ENCODE measurements at places on chromosomes 7 and 10.

DNA sequence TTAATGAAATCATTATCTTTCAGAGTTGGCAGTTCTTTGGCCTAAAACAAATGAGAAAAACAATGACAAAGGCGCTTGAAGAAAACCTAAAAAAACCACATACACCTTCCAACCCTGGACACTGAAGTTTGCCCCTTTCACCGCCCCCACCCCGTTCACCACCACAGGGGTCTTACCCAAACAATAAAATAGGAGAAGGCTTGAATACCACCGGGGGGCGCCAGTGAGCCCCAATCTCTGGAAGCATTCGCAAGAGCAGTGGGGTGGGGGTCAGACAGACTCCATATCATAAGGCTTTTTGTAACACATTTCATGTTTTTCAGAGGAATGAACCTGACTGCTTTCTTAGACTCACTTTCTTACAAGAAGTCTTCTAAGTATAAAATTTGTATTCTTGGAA is 163.6 kb downstream of the PIP4K2A start:
- DNase-seq: peak; percentile 63

DNA sequence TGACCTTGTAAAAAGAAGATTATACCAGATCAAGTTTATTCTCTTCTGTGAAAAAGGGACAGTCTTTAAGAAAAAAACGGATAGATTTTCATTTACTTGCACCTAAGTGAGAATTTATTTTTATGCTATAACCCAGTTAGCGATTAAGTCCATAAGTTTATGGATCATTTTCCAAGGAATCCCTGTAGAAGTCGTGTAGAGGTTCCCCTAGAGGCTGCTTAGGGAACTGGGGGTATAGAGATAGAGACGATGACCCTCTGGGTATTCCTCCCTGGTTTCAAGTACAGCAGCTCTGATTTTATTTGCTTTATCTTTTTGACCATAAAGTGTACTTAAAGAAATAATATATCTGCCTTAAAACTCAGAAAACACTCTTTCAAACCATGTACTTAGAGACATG is 648.4 kb upstream of the LRRTM3 start:
- no peak for DNase-seq

- no peak for DNase-seq
These were observed 105.7 kb downstream of the ELAPOR2 start for GRCh38 chr7:86953653-86954336.

- no peak for DNase-seq
These were observed 83.2 kb downstream of the CAMK1D start for GRCh38 chr10:12432402-12433189.

DNA sequence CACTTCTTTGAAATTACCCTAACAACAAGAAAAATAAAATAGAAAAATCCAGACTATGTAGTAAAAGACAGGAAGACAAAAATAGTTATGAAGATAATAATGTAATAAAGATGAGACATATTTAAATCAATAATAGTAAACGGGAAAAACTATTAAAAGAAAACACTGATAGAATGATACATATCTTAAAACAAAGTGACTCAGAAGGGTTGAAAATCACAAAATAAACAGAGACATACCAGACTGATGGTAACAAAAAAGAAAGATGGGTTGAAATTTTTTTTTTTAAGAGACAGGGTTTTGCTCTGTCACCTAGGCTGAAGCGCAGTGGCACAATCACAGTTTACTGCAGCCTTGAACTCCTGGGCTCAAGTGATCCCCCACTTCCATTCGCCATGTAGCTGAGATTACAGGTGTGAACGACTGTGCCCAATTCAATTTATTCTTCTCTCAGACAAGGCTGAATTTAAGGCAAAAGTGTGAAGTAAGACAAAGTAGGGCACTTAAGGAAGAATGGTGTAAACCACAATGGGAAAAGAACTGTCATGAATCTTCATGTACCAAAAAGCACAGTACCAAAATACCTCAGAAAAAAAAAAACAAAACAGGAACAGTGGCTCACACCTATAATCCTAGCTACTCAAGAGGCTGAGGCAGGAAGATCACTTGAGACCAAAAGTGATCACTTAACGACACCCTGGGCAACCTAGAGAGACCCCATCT is 47.4 kb downstream of the LMBR1 start:
- DNase-seq: no peak

DNA sequence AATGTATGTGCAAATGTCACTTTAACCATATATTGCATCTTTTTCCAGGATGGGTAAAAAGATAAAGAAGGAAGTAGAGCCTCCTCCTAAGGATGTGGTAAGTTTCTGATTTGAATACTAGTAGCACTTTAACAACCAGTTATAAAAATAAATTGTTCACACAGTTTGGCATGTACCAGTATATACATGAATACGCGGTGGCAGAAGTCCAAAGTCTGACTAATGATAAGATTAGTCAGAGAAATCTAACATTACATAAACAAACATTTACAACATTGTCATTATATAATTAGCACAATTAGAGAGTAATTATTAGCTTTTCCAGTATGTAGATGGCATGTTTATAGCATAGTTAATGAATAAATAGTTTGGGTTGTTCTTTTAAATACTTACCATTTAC is 4.1 kb downstream of the ARMC3 start:
- no peak for DNase-seq

GRCh38 chr7:3399858-3400257 is 98.8 kb downstream of the SDK1 start:
- DNase-seq: no peak

- DNase-seq: no peak
These were observed 147.1 kb upstream of the STEAP1 start for GRCh38 chr7:90007001-90007654.

DNA sequence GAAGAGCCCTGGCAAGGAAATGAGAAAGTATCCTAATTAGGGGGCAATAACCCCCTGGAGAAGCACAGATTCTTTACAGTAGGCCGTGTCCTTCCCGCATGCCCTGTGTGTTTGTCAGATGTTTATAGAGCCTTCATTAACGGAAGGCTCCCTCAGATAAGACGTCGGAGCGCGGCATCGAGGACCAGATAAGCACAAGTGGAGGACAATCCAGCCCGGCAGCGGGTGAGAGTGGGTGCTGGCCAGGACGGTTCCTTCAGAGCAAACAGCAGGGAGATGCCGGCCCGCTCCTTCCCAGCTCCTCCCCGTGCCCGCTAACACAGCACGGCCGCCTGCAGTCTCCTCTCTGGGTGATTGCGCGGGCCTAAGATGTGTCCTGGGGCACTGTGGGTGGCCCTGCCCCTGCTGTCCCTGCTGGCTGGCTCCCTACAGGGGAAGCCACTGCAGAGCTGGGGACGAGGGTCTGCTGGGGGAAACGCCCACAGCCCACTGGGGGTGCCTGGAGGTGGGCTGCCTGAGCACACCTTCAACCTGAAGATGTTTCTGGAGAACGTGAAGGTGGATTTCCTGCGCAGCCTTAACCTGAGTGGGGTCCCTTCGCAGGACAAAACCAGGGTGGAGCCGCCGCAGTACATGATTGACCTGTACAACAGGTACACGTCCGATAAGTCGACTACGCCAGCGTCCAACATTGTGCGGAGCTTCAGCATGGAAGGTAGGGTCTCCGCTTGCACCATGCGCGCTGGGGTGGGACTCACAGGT is at the start of gene GDF2:
TSS of gene GDF2 (plus strand) at position 155 of the 762 bp plus-strand sequence. CDS start at position 370, 215 bp downstream.
- no peak for DNase-seq

DNA sequence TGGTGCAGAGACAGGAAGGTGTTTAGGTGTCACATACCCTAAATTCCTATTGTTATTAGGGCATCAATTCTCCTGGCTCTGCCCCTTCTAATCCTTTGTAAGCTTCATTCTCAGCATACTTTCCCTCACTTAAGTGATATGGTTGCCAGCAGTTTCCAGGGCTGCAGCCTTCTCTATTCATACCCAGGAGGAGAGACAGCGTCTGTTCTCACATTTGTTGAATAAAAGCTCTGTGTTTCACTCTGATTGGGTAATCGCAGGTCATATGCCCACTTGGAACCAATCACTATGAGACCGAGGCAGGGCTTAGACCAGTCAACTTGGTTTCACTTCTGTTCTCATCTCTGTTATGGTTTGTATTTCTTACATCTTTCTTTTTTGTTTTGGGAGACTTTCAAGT is 109.6 kb upstream of the MTPN start:
- DNase-seq: peak; percentile 9

DNA sequence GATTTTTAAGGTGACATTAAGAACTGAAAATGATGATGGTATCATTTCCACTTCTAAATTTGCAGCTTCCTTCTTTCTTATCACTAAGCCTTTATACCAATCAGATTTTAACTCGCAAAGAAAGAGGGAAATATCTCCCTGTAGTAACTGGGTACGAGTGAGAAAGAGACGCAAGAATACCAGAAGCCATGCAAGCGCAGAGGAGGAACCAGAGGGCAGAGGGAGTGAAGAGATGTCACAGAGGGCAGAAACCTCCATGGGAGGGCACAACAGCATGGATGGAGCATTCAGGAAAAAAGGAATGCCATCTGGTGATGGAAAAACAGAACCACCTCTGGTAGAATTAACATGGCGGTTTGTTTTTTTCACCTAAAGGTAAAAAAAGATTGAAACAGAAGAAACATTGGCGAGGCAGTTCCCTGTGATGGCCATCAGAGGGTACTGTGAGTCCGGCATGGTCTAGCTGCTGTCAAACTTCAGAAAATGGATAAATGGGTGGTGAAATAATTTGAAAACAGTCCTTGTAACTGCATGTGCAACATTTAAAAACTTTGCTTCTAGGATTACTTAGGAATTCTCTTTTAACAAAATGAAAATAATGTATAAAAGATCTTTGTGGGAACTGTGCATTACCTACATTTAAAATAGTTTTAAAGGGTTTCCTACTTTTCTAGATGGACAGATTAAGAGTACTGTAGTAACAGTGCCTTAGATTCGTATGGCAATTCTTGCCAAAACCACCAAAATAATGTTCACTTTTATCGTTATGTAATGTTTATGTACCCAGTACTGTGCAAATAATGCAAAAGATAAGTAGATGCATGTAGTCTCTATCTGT is 91.8 kb downstream of the ARHGAP12 start:
- peak; percentile 10 for DNase-seq

DNA sequence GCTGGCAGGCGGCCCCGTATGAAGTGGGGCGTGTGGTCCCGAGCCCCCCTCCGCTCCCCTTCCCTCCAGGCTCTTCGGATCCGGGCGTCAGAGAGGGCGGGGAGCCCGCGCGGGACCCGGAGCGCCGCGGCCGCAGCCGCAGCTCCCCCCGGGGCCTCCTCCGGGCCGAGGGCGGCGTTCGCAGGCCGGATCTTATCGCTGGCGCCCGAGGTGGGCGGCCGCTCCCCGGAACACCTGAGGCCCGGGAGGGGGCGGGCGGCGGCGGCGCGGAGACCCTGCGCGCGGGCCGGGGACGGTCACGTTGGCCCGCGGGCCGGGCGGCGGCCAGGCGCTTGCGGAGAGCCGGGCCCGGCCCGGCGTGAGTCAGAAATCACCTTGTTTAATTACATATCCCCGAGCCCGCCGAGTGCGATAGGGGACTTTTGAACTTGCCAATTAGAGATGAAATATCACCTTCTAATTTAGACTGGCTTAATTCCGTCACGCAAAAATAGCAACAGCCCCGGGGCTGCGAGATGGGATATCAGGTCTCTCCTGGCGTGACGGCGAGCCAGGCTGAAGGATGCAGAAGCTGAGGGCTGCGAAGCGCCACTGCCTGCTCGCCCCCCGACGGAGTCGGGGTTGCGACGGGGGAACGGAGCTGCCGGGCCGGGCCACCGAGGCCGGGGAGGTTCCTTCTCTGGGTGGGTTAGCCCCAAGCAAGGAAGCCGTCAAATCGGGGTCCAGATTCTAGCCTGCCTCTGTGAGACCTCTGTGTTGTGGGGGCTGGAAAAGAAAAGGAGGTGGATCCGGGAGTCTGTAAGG is 43.4 kb downstream of the LDB3 start:
- peak; percentile 49 for DNase-seq

GRCh38 chr10:3118641-3119091 is 51.3 kb downstream of the PFKP start:
- DNase-seq: no peak

GRCh38 chr10:119700321-119700954 is 25.4 kb upstream of the INPP5F start:
- DNase-seq: no peak

DNA sequence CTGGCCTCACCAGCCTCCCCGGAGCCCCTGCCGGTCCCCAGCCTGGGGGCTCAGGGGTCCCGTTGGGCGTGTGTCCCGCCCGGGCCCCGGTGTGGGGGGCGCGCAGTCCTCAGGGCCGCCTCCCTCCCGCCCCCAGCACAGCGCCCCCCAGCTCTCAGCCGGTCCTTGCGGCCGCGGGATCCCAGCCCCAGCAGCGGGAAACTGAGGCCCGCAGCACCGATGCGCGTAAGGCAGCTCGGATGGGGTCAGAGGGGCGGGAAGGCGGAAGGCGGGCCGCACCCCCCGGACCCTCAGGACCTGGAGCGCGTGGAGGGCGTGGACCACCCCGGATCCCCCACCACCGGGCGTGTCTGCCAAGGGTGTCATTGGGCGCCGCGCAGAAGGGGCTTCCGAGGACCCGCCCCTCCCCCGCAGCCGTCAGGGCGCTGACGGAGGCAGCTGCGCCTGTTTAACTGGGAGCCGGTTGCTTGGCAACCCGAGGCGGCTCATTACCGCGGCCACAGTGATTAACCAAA is 14.9 kb downstream of the UNCX start:
- no peak for DNase-seq

GRCh38 chr7:75033064-75033463 is 40.5 kb downstream of the RCC1L start:
- no peak for DNase-seq

- DNase-seq: no peak
These were observed 112.4 kb downstream of the HTR5A start for GRCh38 chr7:155182406-155182970.

DNA sequence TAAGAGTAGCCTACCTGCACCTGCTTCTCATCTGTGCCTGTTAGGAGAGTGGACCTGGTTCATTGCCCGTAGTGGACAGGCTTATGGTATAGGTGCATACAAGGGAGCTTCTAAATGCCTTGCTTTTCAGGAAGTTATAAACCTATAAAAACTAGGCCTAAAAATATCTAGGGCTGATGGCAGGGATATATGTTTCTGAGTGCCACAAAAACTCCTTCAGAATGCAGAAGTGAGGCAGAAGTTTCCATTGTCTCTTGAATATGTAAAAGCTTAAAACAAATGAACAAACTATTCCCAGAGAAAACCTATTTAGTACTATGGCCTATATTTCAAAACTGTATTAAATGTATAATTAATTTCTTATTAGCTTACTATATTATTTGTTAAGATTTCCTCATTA is 91.8 kb downstream of the RNLS start:
- no peak for DNase-seq

GRCh38 chr10:13660551-13660920 is 73.8 kb downstream of the PRPF18 start:
- DNase-seq: no peak

GRCh38 chr7:53541475-53541874 is 506.0 kb downstream of the POM121L12 start:
- no peak for DNase-seq

GRCh38 chr7:65980478-65981250 is 1.3 kb downstream of the GUSB start:
- peak; percentile 73 for DNase-seq

Data from activated CD4-positive, alpha-beta T cell treated with anti-CD3 and anti-CD28 coated beads, Interleukin-2, amount 10 ng/mL, durations not matched to agents 7 days and 5 days (primary cell).